ENCODE measurements at places on chromosomes 16 and 17.
A peak's percentile ranks its signal among the peaks of the same experiment; 100 is the strongest.

- DNase-seq = no peak
Observed at GRCh38 chr16:27906883-27907282, 156.6 kb downstream of the GSG1L start.

GRCh38 chr17:5618476-5618875, 34.2 kb upstream of the NLRP1 start:
- no peak for DNase-seq

DNA sequence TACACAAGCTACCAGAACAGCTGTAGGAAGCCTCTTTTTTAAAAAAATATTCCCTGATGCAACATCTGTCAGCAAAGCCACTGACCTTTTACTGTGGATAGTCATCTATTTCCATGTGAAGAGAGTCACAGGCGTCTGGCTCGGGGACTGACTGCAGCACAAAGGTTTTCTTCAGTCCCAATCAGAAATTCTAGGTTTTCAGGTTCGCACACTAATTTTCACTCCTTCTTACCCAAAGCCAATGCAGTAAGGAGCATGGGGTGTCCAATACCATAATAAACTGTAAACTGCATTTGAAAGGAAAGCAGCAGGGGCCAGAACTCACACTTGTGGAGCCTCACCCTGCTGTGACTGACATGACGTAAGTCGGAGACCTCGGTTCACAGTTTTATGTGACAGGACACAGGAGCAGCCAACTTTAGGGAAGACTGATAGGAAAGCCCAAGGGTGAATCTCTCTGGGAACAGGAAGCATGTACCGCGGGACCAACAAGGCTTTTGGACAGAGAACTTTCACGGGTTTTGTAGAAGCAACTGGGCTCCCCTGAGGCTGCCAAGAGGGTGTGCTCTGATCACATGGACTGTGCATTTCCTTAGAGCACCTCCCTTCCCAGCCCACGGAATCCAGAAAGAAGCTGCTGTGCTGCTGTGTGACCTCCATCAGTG, 9.1 kb upstream of the TMEM100 start:
- DNase-seq = no peak

DNA sequence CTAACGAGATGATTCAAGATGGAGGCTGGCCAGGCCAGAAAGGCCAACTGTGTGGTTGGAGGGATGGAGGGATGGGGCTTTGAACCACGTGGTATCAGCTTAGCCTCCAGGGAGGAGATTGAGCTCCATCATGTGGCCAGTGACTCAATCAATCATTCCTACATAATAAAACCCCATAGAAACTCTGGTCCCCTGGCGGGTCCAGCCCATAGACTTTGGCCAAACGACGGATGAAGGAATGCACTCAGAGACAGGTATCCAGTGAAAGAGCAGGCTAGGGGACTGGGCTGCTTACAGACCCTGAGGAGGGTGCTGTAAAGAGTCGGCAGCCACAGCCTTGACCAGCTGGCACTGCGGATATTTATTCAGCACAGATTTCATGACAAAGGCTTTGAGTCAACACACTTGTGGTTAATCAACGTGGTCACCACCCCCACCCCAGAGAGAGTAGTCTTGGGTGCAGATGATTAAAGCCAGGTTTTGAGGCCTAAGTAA, 308.7 kb upstream of the TNRC6C start:
- DNase-seq = no peak

DNA sequence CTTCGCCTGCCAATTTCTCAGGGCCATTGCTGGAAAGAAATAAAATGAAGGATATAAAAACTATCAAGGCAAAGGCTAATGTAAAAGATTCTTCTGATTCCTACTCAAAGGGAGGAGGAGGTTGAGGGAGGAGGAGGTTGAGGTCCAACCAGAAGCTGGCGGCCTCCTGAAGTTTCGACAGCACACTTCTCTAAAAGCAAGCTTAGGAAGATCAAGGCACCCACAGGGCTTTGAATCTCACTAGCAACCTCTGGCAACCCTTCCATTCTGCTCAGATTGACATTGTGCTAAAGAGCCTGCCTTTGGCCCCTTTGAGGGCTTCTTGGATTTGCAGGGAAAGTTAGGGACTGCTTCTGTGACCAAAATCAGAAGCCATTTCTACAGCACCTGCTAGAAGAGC, 81.5 kb upstream of the TNRC6C start:
- no peak for DNase-seq

DNA sequence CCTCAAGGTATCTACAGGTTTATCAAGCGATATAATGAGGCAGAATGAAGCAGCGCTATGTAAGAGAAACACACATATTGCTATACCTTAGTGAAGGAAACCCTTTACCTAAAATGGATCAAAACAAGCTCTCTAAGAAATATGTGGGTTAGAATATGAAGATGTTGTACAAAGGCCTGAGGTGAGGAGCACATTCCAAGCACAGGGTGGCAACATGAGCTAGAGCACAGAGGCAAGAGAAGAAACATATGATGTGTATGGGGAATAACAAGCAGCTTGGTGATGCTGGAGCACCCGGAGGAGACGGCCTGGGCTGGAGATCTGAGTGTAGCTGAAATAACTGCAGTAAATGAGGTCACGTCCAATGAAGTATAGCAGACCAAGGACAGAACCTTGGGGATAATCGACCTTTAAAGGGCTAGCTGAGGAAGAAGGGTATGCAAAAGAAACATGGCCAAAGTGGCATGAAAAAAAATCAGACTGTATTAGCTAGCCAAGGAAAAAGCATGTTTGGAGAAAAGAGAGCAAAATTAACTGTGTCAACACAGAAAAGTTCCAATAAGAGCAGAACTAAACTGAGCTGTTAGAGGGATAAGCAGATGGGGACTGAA, 44.0 kb downstream of the MARVELD3 start:
- DNase-seq = no peak

- no peak for DNase-seq
Observed at GRCh38 chr17:76314392-76315227, 6.5 kb upstream of the QRICH2 start.

DNA sequence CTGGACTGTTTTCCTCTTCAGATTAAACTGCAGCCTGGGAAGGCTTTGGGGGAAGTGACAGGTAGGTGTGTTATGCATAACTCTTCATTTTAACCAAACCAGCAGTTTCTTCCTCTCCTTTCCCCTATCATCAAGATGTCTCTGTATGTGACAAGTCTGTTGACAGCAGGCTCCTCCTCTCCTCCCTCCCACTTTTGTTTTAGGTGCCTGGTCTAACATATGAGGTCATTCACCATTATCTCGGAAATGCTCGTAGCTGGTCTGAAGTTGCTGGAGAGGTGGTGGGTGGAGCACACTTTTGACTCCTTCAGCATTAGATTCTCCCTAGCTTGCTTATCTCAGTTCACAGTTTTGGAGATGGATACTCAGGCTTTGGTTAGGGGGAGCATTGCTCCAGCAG, 571.0 kb upstream of the EEF2KMT start:
- DNase-seq = no peak

GRCh38 chr17:12342161-12342560, 321.5 kb downstream of the MAP2K4 start:
- no peak for DNase-seq

- DNase-seq = peak; percentile 38
Observed at GRCh38 chr17:42275527-42276358, 448 bp downstream of the STAT5B start.

DNA sequence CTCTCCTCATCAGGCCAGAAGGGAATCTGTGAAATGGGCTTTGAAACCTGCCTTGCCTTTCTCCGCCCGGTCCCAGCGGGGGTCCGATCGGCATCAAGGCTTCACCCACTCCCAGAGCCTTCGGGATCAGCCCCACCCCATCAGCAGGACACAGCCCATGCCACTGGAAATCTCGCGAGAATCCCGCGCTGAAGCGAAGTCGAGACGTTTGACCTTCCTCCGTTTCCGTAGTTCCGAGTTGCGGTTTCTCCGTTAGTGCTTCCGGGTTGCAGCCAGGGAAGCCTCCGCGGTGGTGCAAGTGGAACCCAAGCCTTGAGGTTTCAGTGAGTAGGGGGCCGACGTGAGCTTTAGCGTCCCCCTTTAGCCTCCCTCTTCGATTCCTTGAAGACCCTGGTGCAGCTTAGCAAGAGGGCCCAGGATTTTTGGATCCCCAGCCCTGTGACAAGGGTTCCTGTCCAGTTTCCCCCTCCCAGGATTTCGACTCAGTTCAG, at the start of gene COASY:
Gene COASY (plus strand): TSS at position 252 of the 491 bp plus-strand sequence. CDS start 475 bp downstream, outside the sequence.
- peak; percentile 87 for DNase-seq

GRCh38 chr17:42087736-42088705, 10.3 kb downstream of the ZNF385C start:
- no peak for DNase-seq

GRCh38 chr16:21957714-21958346, 4.7 kb downstream of the UQCRC2 start:
- DNase-seq = no peak

- no peak for DNase-seq
Observed at GRCh38 chr16:74071996-74072535, 224.5 kb upstream of the PSMD7 start.

DNA sequence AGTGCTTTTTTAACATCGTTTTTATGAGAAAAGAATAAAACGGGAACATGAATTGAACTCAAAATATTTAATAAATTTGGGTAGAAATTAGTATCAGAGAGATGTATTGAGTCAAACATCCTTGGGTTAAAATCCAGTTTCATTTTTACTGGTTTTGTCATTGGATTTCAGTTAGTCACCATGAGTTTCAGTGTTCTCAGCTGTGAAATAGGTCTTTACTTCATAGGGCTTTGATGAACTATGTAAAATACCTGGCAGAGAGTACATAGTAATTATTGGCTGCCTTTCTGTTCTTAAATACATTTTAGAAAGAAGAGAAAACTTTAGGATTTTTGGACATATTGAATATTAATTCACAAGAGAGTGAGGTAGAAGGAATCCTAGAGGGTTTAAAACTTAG, 105.8 kb downstream of the TANC2 start:
- DNase-seq = no peak

DNA sequence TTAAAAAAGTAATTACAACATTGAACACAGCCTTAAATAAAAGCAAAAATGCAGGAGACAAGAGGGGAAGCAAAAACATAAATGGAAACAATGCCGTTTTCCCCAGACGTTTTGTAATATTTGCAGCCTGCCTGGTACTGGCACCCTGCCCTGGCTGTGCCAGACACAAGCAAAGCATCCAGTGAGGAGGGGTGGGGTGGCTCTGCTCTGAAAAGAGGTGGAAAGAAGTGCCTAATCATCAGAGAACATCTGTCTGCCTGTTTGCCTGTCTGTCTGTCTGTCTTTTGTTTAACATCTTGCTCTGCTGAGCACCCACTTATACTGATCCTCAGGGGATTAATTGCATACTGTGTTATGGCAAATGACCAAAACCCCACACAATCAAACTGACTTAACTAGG, 62.7 kb downstream of the C16orf82 start:
- no peak for DNase-seq

- no peak for DNase-seq
Observed at GRCh38 chr17:49723423-49723822, 15.7 kb upstream of the SLC35B1 start.

DNA sequence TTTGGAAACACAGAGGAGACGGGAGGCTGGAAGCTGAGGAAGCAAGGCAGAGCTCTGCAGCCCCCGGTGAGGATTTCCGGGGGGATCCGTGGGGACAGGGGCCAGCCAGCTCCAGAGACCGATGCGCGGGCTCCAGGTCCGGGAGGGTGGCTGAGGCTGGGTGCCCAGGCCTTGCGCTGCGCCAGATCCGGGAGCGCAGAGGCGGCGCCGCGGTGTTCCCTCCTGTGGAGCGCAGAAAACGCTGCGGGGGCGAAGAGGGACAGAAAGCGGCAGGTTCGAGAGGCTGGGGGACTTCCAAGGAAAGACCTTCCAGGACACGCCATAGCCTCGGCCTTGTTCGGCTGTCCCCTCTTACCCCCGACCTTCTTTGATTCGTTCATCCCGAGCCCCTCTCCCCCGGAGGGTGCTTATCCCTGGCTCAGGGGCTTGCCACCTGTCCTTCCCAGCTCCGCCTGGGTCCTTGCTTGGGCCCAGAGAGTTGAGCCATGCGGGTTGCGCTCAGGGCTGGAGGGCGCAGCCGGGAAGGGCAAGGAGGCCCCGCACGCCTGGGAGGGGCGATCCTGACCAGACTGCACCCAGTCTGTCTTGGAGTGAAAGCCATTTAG, 697 bp upstream of the SHISA9 start:
- DNase-seq = no peak

DNA sequence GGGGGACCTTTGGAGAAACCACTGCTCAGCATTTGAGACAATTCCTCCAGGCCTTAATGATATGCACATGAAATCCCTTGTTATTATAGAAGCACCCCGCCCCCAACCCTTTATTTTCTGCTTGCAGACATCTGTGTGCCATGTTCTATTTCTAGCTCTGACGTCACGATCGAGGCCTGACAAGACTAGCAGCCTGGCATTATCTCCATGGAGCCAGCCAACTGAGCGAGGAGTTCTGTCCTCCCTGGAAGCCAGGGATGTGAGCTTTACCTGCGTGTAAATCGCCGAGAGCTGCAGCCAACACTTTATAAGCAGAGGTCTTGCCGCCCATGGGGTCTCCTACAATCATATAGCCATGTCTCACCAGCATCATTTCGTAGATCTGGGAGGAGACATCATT, 116.9 kb downstream of the DNAH3 start:
- no peak for DNase-seq

DNA sequence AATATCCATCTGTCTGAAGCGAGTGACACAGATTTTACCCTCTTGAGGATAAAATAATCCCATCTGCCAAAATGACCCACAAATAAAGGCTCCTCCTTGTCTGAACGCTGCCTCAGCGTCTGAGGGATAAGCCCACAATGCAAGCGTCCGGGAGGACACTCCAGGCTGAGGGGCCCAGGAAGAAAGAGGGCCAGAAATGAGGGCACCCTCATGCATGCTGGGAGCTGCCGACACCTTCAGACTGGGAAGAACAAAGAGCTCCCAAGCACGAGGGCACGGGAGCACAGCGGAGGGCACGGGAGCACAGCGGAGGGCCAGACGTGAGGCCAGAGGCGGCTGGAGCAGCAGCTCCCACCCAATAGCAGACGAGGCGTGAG, 126.9 kb downstream of the ZNF778 start:
- DNase-seq = no peak

- DNase-seq = no peak
Observed at GRCh38 chr17:12193144-12193735, 172.6 kb downstream of the MAP2K4 start.

- no peak for DNase-seq
Observed at GRCh38 chr17:61409301-61410112, 9.9 kb downstream of the TBX2 start.

DNA sequence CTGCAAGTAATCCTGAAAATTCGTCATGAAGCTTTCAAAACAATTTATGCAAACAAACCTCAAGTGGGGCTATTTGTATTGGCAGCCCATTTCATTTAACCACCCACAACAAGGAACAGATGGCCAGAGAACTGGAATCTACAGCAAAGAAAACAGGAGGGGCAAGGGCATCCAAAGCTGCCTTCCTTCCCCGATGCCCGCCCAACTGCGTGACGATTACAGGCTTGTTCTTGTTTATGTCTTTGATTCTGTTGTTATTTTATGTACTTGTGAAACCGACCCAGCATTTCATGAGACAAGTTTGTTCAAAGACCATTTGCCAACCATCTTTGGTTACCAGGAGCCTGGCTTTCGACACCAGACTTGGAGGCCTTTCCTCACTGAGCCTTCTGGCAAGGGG, 59.1 kb upstream of the IRX6 start:
- DNase-seq = no peak
